ENCODE measurements at places on chromosomes 2 and 18.

GRCh38 chr2:74440378-74441169 is 1.2 kb downstream of the RTKN start:
- peak; percentile 83 for DNase-seq

GRCh38 chr2:161208527-161209139 is 48.4 kb downstream of the TANK start:
- DNase-seq, result peak; percentile 66

DNA sequence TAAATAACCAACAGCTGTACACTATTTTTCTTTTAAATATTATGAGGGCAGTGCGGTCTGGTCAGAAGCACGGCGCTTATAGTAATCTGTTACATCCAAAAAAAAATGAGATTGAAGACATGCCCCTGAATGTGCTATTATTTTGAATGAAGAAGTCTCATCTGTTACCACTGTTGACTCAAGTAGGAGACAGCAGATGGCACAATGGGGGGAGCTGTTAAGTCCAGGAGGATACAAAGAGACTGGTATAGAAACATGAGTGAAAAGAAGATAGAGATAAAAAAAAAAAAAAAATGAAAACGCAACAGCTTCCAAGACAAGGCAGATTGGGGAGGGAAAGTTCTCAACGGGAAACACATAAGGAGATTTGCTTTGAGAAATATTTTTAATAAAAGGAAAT is 425.5 kb upstream of the PKDCC start:
- no peak for DNase-seq

- peak; percentile 34 for DNase-seq
Measured at GRCh38 chr2:74063486-74063885, 78.8 kb downstream of the TET3 start.

DNA sequence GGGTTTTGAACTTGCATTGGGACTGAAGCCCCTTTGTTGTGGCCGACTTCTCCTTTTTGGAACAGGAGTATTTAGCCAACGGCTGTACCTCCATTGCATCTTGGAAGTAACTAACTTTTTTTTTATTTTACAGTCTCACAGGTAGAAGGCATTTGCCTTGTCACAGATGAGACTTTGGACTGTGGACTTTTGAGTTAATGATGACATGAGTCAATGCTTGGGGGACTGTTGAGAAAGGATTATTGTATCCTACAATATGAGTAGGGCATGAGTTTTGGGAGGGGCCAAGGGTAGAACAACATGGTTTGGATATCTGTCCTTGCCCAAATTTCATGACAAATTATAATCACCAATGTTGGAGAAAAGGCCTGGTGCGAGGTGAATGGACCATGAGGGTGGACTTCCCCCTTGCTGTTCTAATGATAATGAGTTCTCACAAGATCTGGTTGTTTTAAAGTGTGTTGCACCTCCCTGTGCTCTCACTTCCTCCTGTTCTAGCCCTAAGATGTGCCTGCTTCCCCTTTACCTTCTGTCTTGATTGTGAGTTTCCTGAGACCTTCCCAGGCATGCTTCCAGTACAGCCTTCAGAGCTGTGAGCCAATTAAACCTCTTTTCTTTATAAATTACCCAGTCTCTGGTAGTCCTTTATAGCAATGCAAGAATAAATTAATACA is 1269.4 kb upstream of the CHAC2 start:
- DNase-seq, result no peak

- peak; percentile 62 for DNase-seq
Measured at GRCh38 chr2:187994464-187995331, 297.0 kb upstream of the GULP1 start.

DNA sequence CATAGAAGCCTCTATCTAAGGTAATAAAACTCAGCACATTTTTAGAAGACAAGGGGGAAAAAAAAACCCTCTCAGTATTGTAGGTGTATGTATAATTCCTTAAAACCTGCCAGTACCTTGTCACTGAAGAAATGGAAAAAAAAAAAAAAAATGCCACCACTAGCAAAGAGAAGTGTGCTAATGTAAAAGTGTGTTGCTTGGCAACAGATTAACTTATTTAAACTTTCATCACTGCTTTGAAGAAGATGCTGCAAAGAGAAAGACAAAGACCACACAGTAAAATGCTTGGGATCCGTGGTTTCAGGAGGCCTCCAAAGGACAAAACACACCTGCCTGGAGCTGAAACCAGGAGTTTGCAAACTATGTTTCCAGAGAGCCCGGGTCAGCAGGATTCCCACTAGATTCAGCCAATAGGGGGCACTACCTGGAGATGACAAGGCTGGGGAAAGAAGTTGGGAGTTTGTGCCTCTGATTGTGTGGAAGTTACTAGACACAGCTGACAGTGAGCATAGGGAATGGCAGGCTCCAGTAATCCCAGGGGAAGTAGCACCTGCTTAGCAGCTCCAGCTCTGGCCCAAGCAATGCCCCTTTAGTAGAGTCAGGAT is 169.1 kb upstream of the TRIB2 start:
- DNase-seq, result no peak

- DNase-seq, result no peak
Measured at GRCh38 chr2:112836695-112837117, at the start of gene IL1B. Gene IL1B, minus strand, starts transcription at chr2:112836779. Its CDS starts 550 bp downstream, at chr2:112836229.

- peak; percentile 66 for DNase-seq
Measured at GRCh38 chr2:148237911-148238310, 217.0 kb downstream of the MBD5 start.

DNA sequence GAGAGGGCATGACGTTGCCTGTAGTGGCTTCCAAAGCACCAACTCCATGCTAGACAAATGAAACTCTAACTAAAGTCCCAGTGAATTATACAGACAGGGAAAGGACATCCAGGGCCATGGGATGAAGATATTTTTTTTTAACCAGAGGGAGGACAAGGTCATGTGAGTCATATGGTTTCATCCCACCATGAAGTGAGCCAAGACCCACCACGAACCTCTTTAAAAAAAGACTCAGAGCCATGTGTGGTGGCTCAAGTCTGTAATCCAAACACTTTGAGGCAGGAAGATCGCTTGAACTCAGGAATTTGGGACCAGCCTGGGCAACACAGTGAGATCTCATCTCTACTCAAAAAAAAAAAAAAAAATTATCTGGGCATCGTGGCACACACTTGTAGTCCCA is 115.2 kb downstream of the LIPG start:
- no peak for DNase-seq

DNA sequence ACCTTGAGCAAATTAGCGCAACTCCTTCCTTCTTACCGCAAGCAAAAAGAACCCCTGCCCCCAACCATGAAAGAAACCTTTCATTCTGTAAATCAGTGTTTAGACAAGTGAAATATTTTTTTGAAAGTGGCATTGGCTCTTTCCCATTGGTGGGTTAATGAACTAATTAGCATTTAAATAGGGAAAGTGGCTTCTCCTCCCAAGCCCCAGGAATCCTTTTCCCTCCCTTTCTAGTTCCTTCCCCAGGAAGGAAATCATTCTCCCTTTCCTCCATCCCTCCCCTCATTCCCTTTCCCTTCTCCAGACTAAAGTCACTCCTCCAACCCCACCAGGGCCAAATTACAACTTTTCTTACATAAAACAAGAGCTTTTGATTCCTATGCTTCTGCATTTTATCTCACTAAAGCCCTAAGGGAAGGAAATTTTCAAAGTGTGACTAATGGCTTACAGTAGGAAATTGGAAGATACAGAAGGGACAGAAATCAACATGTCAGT is 22.9 kb upstream of the TYMS start:
- no peak for DNase-seq

GRCh38 chr2:161918692-161919091 is 155.3 kb downstream of the DPP4 start:
- no peak for DNase-seq

DNA sequence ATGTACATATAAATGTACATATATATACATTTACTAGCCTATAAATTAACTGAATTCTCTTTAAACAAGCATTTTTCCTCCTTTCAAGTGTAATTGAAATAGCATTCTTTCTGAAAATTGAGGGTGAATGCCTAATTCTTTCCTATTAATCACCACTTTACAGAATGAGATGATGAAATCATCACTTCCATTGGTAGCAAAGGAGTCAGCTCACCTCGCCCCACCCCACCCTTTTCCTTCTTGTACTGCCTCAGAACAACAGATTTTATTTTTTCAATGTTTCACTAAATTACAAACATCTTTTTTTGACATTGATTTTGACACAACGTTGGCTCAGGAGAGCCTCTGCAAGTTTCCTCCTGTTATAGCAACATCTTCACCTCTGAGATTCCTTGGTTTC is 181.9 kb upstream of the CDH7 start:
- DNase-seq, result no peak

DNA sequence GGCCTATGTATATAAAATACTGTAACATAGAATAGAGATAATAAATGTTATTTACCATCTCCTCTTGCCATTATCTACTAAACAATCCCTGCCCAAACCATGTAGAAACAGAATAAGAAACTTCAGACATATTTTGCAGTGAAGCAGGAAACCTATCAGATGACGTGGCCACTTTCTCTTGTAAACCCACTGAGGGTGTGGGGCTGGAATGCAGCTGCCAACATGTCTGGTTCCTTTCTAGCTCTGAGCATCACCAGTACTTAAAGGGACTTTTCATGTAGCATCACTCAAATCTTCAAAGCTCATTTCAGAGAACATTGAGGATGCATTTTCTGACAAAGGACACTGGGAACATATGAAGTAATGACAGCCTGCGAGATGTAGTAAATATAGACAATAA is 251.8 kb downstream of the LPIN1 start:
- DNase-seq, result peak; percentile 22

DNA sequence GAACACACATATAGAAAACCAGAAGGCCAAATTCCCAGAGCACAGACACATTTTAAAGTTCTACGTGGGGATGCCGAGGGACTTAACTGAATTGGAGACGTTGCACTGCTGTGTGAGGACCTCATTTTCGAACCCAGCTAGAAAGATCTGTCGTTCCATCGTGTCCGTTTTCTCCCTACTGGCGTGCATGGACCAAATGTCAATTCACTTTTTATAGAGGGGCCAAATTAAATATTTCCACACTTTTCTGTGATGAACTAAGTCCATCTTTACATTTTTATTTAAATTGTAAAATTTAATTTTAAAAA is 692 bp upstream of the TSHZ1 start:
- no peak for DNase-seq

DNA sequence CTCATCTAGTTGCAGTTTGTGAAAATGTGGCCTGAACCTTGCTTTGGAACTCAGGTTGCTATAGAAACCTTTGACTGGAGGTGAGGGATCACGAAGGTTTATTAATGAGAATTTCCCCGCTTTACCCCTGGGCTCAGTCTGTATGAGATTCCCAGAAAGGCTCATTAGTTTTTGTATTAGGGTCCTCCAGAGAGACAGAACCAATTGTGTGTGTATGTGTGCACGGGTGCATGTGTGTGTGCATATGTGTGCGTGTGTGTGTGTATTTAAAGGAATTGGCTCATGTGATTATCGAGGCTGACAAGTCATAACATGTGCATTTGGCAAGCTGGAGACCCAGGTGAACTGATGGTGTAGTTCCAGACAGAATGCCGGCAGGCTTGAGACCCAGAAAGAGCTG is 113.8 kb upstream of the DLX2 start:
- DNase-seq, result no peak

- DNase-seq, result no peak
Measured at GRCh38 chr2:237160271-237160919, 74.7 kb downstream of the COPS8 start.

DNA sequence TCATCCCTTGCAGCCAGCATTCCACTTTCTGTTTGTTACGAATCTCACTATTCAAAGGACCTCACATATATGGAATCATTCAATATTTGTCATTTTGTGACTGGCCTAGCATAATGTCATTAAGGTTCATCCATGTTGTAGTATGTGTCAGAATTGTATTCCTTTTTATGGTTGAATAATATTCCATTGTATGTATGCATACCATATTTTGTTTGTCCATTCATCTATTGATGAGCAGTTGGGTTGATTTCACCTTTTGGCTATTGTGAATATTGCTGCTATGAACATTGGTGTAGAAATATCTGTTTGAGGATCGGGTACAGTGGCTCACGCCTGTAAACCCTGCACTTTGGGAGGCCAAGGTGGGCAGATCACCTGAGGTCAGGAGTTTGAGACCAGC is 35.0 kb downstream of the PSMD14 start:
- DNase-seq, result no peak

- no peak for DNase-seq
Measured at GRCh38 chr2:158317642-158318041, 138.9 kb downstream of the CCDC148 start.

DNA sequence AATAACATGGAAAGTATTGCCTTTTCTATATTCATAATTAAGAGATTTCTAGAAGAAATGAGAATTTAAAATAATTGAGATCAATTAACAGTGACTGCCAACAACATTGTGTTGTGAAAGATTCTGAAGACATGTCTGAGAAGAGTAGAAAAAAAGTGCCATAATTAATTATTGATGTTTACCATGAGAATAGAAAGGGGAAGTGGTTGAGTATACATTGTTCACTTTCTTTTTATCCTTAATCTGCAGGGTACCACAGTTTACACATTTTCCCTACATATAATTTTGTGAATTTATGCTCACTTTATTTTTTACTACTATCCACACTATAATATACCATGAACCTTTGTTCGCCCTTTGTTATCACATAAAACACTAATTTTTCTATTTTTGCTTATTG is 47.1 kb upstream of the UBE2E3 start:
- no peak for DNase-seq

DNA sequence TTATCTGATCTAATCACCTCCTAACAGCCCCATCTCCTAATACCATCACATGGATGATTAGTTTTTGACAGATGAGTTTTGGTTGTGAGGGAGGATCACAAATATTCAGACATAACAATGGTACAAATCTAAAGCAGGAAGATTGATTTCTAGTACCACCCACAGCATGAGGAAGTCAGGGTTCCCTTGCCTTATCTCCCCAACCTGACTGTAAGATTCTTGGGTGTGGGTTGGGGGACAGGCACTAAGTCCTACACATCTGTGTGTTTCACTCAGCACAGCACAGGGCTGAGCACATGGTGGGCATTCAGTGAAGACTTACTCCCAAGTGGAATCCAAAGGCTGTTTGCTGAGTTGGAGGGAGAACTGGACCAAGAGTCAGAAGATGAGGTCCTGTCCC is 93.8 kb upstream of the CXCR4 start:
- no peak for DNase-seq

GRCh38 chr2:181805228-181806038 is 86.1 kb upstream of the ITPRID2 start:
- peak; percentile 8 for DNase-seq

- DNase-seq, result no peak
Measured at GRCh38 chr2:224937887-224938286, 104.4 kb downstream of the DOCK10 start.

GRCh38 chr18:58953627-58954026 is 89.0 kb downstream of the ZNF532 start:
- no peak for DNase-seq

- DNase-seq, result no peak
Measured at GRCh38 chr2:231932985-231933915, 7.1 kb upstream of the NPPC start.

DNA sequence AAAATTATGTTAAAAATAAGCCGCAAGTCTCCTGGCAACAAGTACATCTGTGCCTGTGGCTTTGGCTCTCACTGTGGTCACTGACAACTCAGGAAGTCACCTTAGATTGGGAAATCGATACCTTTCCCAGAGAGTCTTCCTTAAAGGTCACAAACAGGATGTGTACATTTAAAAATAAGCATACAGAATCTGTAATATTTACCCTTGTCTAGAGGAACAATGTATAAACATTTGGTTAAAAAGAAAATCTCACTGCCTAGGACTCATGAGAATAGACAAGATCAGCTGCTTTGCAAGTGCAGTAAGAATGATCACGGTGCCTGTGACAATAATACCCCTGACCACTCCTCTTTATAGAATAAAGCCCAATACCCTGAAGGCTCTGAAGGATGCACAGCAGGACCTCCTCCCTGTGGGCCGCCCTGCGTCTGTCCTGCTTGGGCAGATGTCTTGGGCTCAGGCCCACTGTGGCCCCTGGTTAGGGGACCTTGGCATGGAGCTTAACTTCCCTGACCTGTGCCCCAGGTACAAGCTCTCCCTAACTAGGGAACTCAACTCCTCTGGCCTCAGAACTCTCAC is 98.0 kb upstream of the MGAT4A start:
- DNase-seq, result no peak

Data from fibroblast of gingiva (primary cell).